ENCODE measurements at places on chromosomes 2 and 18. TPM values are rescaled to one million over a fixed set of nuclear protein-coding genes. Genes with fewer than 3 reads are reported as not detected.

DNA sequence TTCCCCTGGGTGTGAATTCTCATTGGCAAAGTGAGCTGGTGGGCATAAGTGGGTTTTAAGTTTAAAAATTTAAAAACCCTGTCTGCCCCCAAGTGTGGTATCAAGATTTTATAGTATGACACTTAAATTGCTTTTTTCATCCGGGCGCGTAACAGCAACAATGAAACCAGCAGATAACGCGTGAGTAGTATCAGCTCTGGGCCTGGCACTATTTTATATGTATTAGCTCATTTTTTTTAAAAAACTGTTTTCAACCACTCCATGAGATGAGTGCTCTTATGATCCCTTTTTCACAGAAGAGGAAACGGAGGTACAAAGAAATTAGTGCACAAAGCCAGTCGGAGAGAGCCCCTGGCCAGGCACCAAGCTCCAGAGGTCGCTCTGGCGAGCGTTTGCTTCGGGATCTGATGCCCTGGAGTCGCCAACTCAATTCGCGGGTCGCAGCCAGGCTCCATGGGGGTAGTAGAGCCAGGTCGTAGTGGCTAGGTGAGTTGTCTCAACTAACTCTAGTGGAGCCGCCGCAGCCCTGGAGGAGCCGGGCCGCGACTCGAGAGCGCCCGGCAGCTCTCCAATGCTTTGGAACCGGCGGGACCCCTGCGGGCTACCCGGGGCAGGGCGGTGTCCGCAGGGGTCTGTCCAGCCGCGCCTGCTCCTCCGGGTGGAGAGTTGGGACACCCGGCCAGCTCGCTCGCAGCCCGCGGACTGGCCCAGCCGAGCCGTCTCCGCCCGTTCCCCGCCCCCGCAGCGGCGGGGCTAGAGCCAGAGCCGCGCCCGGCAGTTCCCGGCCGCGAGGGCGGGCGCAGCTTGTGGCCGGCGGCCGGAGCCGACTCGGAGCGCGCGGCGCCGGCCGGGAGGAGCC, at the start of gene IL1R1:
IL1R1 (plus strand) TSS at position 777 of the 859 bp plus-strand sequence. CDS start 14,979 bp downstream, outside the sequence.
- DNase-seq: peak; percentile 79

DNA sequence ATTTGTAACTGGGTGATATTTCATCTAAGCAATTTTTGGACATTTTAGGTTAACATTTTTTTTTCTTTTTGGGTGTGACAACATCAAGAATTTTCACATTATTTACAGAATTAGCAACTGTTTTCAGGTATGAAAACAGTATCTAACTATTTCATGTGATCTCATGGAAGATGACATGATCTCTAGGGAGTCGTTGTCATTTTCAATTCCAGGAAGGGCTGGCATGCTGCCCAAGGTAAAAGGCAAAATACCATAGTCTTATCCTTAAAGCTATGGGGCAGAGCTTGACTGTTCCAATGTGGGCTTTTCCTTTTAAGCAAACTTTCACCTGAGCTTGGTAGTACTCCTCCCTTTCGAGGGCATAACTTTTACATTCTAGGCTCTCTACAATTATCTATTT, 443.7 kb downstream of the DSEL start:
- DNase-seq: no peak

DNA sequence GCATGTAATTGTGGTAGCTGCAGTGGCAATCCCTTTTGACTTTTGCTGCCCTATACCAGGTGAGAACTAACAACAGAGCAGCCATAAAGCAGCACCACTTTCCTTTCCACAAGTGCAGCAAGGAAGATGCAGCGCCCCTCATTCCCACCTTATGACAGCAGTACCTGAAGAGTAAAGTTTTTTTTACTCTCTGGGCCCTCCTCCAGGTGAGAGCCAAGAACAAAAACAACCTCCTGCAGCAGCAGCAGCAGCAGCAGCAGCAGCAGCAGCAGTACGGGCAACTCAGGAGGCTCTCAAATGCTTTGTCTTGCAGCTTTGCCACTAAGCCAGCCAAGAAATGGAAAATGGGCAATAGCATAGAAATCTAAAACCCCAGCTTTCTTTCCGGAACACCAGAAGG, 397.5 kb downstream of the FIGN start:
- DNase-seq: no peak

The CD207 gene
- total RNA-seq: 0.21 TPM

The HOXD4 gene
- 3.6 TPM for total RNA-seq

- DNase-seq: no peak
Observed at GRCh38 chr2:138827426-138828054, 47.4 kb upstream of the NXPH2 start.

The IL36G gene
- 0.40 TPM for total RNA-seq

GRCh38 chr2:953975-954686, 3.5 kb downstream of the SNTG2 start:
- DNase-seq: no peak

DNA sequence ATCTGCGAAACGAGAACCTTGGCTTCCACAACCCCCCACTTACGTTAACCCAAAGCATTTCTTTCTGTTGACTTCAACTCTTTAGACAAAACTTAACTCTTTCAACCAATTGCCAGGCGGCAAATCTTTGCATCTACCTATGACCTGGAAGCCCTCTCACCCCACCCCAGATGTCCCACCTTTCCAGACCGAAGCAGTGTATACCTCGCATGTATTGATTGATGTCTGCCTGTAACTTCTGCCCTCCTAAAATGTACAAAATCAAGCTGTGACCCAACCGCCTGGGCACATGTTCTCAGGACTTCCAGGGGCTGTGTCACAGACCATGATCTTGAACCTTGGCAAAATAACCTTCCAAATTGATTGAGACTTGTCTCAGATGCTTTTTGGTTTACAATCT, 12.3 kb downstream of the AQP12B start:
- no peak for DNase-seq

GRCh38 chr2:160432633-160433032, 61.0 kb downstream of the RBMS1 start:
- DNase-seq: no peak

The HOXD10 gene
- 0.32 TPM for total RNA-seq

GRCh38 chr18:76317136-76317535, 177.9 kb downstream of the ZNF516 start:
- DNase-seq: no peak

The DNAJC5G gene
- total RNA-seq: not detected

DNA sequence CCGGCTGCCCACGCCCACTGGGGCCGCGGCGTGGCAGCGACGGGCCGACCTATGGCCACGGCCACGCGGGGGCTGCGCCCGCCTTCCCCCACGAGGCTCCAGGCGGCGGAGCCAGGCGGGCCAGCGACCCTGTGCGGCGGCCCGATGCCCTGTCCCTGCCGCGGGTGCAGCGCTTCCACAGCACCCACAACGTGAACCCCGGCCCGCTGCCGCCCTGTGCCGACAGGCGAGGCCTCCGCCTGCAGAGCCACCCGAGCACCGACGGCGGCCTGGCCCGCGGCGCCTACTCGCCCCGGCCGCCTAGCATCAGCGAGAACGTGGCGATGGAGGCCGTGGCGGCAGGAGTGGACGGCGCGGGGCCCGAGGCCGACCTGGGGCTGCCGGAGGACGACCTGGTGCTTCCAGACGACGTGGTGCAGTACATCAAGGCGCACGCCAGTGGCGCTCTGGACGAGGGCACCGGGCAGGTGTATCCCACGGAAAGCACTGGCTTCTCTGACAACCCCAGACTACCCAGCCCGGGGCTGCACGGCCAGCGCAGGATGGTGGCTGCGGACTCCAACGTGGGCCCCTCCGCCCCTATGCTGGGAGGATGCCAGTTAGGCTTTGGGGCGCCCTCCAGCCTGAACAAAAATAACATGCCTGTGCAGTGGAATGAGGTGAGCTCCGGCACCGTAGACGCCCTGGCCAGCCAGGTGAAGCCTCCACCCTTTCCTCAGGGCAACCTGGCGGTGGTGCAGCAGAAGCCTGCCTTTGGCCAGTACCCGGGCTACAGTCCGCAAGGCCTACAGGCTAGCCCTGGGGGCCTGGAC, 253.2 kb downstream of the GLI2 start:
- no peak for DNase-seq
